ENCODE measurements at places on chromosomes 6 and 20.

DNA sequence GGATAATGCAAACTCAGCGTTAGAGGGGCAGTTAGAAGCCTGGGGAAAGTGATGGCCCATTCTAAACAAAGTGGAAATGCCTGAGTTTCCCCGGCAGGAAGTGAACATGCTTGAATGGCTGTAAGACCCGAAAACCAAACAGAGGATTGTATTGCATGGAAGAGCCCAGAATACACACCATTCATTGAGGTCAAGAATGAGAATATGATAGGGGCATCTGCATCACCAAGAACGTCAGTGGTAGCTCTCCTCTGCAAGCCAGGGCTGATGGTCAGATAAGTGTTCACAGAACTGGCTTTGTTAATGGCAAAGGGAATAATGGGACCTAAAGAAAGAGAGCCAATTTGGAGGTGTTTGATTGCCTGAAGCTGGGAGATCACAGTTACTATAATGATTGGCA lies 663.4 kb downstream of the KHDRBS2 start:
- DNase-seq, result no peak

GRCh38 chr20:16005915-16006493 lies 567.2 kb downstream of the KIF16B start:
- DNase-seq, result no peak

- peak; percentile 23 for DNase-seq
Measured at GRCh38 chr20:63580796-63581461, 6.9 kb upstream of the HELZ2 start.

GRCh38 chr6:107179004-107179403 lies 63.7 kb upstream of the BEND3 start:
- no peak for DNase-seq

DNA sequence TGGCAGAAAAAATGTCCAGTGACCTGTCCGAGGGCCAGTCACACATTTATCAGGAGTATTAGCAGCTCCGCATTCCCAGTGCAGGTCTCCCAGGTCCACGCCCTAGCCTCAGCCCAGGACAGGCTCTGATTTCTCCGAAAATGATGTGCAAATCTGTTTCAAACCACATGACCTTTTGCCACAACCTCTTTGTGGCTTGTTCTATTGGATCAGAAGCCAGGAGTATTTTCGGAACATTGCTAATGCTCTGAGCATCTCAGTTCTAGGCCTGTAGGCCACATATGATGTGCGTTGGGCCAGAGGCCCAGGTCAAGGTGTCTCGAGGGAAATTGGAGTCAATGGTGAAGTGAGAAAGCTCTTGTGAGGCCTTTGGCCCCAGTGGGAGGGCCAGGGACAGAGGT lies 40.4 kb downstream of the SNX5 start:
- DNase-seq, result no peak

- no peak for DNase-seq
Measured at GRCh38 chr20:56463428-56463827, 5.0 kb upstream of the RTF2 start.

DNA sequence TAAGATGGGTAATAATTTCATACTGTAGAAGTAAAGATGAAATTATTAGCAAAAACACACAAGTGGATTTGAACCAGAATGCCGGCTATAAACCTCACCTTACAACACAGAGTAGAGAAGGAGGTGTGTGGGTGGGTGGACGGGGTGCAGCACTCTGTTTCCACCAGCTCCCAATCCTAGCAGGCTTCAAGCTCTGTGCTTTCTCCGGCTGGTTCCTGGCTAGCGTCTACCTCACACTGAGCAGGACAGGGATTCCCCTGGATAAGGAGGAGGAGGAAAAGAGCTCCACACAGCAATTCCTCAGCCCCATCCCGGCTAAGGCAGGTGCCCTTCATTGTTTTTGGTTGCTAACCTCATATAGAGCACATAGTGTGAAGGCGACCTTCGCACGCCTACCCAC lies 453.3 kb downstream of the C6orf118 start:
- DNase-seq, result no peak

DNA sequence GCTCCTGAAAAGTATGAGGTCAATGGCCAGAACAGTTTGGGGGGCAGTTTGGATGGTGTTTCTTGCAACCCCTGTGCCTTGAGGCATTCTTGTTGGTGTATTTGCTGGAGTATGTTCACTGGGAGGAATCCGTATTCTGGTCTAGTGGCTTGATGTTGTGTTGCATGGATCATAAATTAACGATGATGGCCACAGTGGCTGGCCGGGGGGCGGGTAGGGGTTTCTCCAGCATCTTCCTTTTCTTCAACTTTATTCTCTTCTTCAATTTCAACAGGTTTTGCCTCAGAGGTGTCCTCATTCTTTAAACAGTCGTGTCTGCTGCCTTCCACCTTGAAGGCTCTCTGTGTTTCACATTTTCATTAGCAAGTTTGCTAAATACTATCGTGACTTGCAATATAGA lies 43.0 kb upstream of the THBS2 start:
- no peak for DNase-seq

DNA sequence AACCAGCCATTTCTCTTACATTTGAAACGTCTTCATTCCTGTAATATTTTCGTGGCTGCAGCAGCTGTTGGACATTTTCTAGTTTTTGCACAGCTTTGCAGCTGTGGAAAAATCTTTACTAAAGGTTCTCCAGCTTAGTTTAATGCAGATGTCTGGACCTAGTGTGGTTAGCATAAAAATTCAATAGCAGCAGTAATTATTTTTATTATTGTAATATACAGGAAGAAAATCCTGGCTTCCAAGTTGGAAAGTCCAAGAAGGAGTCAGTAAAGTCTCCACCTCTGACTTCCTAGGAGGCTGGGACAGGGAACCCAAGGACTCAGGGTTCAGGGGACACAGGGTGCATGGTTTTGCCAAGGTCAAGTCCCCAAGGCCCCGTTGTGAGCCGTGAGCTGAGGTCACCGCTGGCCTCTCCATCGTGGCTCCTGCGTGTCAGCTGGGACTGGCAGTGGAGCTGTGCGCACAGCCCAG lies 230.6 kb downstream of the FNDC1 start:
- no peak for DNase-seq

- no peak for DNase-seq
Measured at GRCh38 chr6:18185624-18186023, 30.4 kb downstream of the KDM1B start.

DNA sequence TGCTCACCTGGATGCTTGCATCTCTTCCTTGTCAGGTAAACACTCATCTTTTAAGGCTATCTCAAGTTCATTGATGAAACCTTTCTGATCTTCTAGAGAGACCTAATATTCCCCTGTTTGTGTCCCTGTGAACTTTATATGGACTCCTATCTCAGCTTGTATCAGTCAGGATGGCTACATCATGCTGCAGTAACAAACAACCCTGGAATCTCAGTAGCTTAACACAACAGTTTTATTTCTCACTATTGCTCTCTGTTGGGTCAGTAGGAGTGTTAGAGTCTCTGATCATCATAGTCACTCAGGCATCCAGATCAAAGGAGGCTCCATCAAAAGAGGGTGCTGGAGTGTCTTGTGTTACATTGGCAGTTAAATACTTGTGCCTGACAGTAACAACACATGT lies 12.2 kb upstream of the C2 start:
- no peak for DNase-seq

DNA sequence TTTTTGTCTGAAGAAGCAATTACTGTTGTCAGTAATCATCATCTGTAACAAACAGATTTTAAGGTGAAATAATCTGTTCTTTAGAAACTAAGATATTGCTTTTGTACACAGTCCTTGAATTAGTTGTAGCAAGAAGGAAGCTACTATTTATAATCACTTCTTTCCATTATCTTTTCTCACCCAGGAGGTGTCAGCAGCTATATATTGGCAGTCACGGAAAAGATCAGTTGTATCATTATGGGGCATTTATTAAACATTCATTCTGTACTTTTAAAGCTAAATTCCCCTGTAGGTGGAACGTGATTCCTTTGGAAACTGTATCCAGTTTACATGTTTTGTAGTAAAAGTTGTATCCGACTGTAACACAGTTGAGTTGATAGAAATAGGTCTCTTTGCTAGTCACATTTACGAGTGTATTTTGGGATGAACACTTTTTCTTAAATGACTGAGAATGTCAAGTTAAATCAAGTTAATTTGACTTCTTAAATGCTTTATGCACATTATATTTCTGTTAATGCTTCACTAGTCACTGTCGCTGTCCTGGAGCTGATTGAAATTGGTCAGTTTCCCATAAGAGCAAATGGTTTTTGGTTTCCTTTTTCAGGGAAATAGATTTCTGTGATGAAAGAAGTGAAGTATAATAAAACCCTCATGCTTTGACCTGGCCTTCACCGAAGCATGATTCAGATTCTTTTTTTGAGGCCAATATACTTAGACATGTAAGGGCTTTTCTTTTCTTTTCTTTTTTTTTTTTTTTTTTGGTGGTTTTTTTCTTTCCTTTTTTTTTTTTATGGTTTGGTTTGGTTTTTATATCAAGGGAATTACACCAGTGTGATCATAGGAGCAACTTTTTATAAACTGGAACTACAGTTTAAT lies 5.1 kb downstream of the QKI start:
- DNase-seq, result no peak

GRCh38 chr6:11835065-11835464 lies 56.5 kb upstream of the ADTRP start:
- no peak for DNase-seq

GRCh38 chr6:134523903-134524650 lies 206.2 kb upstream of the SGK1 start:
- no peak for DNase-seq
